Suppressor macrophage (primary cell): ENCODE measurements at places on chromosomes 11 and 22.

DNA sequence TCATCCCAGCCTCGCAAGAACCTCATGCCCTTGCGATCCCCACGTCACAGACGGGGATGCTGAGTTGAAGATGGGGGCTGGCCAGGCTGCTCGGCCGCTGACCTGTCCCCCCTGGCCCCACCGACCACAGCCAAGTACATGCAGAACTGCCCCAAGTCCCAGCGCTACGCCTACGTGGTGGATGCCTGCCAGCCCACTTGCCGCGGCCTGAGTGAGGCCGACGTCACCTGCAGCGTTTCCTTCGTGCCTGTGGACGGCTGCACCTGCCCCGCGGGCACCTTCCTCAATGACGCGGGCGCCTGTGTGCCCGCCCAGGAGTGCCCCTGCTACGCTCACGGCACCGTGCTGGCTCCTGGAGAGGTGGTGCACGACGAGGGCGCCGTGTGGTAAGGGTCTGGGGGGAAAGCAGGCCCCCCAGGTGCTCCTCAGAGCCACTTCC is 10.0 kb downstream of the MUC5B start:
- DNase-seq, result no peak

DNA sequence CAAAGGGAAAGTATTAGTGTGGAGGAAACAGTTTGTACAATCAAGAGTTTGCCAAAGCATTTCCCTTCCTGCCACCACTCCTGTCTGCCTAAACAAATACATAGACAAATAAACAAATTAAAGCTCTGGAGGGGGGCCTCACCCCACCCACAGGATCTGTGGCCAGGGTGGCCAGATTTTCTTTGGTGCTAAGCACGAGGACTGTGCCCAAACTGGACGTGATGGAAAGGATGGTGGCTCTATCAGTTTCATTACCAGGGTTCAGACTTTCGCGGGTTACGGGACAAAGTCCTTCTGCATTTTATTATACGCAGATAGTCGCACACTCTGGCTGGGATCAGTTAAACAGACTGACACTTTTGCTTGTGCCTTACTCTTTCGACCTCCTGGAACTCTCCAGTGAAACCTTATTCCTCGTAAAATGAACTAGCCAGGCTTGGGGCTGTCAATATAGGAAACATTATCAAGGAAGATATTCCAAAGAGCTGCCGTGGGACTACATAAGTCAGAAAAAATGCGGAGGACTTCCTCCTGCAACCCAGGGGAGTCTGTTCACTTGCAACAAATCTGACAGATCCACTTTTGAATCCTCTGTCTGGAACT is 11.2 kb downstream of the BARX2 start:
- no peak for DNase-seq

GRCh38 chr11:78516281-78516680 is 58.4 kb downstream of the NARS2 start:
- DNase-seq, result no peak

DNA sequence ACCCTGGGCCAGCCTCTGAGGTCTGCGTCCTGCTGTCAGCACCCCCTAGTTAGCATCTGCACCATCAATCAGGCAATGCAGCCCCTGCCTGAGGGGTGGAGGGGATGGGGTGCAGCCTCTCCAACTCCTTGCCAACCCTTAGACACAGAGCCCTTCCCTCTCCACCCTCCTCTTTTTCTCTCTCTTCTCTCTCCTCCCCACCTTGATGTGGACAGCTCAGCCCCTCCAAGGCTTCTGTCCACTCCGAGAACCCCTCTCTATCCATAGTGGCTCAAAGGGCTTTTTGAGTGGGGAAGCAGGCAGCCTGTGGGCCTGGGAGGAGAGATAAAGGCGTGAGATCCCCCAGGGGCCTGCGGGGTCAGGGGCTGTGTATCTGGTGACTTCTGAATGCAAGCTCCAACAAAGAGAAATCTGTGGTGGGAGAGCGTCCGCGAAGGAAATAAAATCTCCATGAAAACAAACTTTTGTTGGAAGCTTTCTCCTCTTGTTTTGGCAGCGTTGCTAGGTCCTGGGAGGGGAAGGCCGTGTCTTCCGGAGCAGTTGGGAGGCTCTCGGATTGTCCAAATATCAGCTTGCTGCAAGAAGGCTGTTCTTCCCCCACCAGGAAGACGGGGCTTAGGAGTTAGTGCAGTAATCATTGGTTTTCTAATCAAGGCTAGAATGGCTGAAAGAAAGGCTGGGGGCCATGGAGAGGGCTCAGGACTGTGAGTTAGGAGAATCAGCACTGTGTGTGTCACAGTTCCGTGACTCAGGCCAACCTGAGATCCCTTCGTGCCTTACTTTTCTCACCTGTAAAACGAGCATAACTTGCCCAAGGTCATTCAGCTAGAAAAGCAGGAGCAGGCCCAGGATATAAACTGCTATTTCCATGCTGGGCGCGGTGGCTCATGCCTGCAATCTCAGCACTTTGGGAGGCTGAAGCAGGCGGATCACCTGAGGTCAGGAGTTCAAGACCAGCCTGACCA is 50.3 kb downstream of the PKNOX2 start:
- DNase-seq, result no peak

DNA sequence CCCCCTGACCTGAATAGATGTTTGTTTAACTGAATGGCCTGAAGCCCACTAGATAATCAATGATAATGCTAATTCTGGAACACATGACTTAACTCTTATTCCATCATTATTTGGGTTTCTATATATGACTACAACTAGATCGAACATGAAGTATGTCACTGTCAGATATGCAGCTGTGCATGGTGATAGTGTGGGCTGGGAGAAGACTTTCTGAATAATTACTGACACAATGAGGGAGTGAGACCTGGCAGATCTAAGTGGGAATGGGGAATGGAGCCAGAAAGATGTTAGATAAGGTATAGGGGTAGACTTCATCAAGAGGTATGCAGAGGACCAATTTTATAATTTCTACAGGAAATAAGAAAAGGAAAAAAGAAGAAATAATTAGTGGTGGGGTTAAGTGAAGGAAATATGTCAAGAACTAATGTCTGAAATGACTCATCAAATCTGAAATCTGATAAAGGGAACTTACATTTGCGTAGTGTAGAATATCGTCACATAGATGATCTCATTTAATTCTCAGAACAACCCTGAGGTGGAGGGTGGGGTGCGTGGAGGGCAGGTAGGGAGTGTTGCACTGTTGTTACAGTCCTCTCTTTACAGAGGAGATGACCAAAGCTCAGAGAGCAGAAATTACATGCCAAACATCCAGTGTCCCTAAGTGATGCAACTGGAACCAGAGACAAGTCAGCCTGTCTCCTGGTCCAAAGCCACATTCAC is 68.2 kb upstream of the EED start:
- no peak for DNase-seq

DNA sequence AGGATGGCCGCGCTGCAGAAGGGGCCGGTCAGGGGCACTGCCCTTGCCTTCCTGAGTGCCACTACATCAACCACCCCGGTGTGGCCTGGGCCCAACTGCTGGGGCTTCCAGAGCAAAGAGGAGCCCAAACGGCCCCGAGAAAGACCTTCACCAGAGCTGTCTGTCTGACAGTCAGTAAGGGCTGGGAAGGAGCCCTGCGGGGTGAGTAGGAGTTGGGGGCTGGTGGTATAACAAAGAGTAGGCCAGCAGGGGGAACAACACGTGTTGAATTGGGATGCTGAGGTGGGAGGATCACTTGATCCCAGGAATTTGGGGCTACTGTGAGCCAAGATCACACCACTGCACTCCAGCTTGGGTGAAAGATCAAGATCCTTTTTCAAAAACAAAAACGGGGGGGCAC is 3.9 kb downstream of the GSTT4 start:
- no peak for DNase-seq
